ENCODE measurements at places on chromosomes 3 and 15. TPM values are rescaled to one million over a fixed set of nuclear protein-coding genes. Genes with fewer than 3 reads are reported as not detected.
A peak's percentile ranks its signal among the peaks of the same experiment; 100 is the strongest.

GRCh38 chr3:53709860-53710674 is 136.2 kb downstream of the CHDH start:
- H3K4me3 ChIP-seq, result no peak overlapping the region
- DNase-seq, result peak; percentile 95
- no peak overlapping the region for H3K27ac ChIP-seq
- no peaks in the 10 kb centered on the region for H3K36me3 ChIP-seq
- peaks cover under 1% of the 10 kb centered on the region for H3K4me1 ChIP-seq

DNA sequence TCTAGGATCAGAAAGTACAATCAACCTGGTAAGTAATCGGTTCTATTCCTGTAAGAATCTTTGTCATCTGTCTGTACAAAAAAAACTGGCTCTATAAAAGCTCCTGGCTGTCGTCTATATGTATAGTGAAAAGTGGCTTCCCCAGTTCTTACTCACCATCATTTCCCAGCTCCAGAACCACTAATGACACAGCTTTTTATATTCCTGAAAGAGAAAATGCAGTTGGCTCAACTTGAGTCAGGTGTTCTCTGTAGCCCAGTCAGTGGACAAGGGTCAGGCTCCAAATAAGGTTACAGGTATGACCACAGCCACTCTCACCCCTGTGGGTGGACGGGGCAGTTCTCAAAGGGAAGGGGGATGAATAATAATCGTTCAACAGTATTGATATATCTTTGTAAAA is 85.1 kb downstream of the AP4E1 start:
- no peaks in the 10 kb centered on the region for H3K4me1 ChIP-seq
- H3K36me3 ChIP-seq, result peaks cover 20% of the 10 kb centered on the region
- DNase-seq, result no peak
- no peak overlapping the region for H3K27ac ChIP-seq
- H3K4me3 ChIP-seq, result no peak overlapping the region

GRCh38 chr3:49498239-49498638 is 28.2 kb downstream of the DAG1 start:
- H3K27me3 ChIP-seq, result no peaks in the 10 kb centered on the region
- no peak for DNase-seq
- no peak overlapping the region for H3K4me3 ChIP-seq
- H3K27ac ChIP-seq, result no peak overlapping the region
- peaks cover 24% of the 10 kb centered on the region for H3K36me3 ChIP-seq

GRCh38 chr3:48459773-48460516 is 13.4 kb downstream of the ATRIP start:
- H3K27ac ChIP-seq, result no peak overlapping the region
- H3K27me3 ChIP-seq, result no peaks in the 10 kb centered on the region
- no peak overlapping the region for H3K4me3 ChIP-seq
- H3K36me3 ChIP-seq, result peaks cover 47% of the 10 kb centered on the region
- H3K4me1 ChIP-seq, result no peaks in the 10 kb centered on the region

The ZDHHC23 gene
- total RNA-seq, result 16.2 TPM

The SLC35G2 gene
- total RNA-seq, result 0.77 TPM

- DNase-seq, result no peak
- H3K4me1 ChIP-seq, result peaks cover 4% of the 10 kb centered on the region
Measured at GRCh38 chr15:81781395-81781794, 264.4 kb downstream of the MEX3B start.

The CNTN3 gene
- 0.97 TPM for total RNA-seq

The CELF6 gene
- total RNA-seq, result 0.36 TPM

GRCh38 chr3:195226900-195227447 is 44.0 kb downstream of the XXYLT1 start:
- H3K36me3 ChIP-seq, result peaks cover 19% of the 10 kb centered on the region
- H3K4me3 ChIP-seq, result no peak overlapping the region
- H3K4me1 ChIP-seq, result no peaks in the 10 kb centered on the region
- no peak overlapping the region for H3K27ac ChIP-seq
- no peaks in the 10 kb centered on the region for H3K27me3 ChIP-seq
- DNase-seq, result peak; percentile 75

GRCh38 chr3:155889212-155889611 is 18.8 kb downstream of the GMPS start:
- DNase-seq, result no peak
- H3K36me3 ChIP-seq, result peaks cover 14% of the 10 kb centered on the region
- no peaks in the 10 kb centered on the region for H3K4me1 ChIP-seq
- H3K4me3 ChIP-seq, result no peak overlapping the region
- H3K27ac ChIP-seq, result no peak overlapping the region

- H3K4me1 ChIP-seq, result no peaks in the 10 kb centered on the region
- H3K4me3 ChIP-seq, result no peak overlapping the region
- no peak for DNase-seq
- no peaks in the 10 kb centered on the region for H3K27me3 ChIP-seq
- H3K27ac ChIP-seq, result no peak overlapping the region
- no peaks in the 10 kb centered on the region for H3K36me3 ChIP-seq
Measured at GRCh38 chr3:15458212-15458780, 30.9 kb downstream of the EAF1 start.

DNA sequence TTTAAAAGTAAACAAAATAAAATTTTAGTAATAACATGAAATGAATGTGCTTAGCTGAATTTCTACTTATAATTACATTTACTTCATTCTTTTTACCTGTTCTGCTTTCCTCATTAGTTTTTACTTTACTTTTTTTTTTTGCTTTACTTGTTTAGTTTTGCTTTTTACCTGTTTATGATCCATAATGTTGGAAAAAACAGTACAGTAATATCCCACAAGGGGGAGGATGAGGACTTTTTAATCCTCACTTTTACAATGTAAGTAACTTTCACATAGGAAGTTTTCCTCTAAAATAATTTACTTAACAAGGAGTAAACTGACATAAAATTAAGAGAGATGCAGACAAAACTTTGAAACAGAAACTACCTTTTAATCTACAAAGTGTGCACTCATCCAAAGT is 268.7 kb downstream of the TBC1D5 start:
- no peak overlapping the region for H3K4me3 ChIP-seq
- H3K27me3 ChIP-seq, result no peaks in the 10 kb centered on the region
- no peaks in the 10 kb centered on the region for H3K36me3 ChIP-seq

DNA sequence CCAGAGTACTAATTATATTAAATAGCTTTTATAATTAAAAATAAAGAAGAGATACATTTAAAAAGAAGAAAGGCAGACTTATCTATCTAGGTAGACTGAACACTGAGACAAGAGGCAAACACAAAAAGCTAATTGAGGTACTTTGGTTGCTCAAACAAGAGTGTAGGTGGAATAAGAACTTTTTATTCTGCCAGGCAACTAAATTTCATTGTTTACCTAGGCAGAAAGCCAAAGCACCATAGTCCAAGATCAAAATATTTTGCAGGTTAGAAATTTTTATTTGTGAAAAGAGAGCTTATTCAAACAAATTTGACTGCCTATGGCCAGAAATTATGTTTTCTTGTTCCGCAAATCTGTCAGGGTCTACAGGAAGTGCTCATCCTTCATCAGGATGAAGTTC is 499.6 kb upstream of the GBE1 start:
- no peaks in the 10 kb centered on the region for H3K27me3 ChIP-seq
- no peak overlapping the region for H3K4me3 ChIP-seq
- H3K4me1 ChIP-seq, result no peaks in the 10 kb centered on the region
- H3K27ac ChIP-seq, result no peak overlapping the region
- H3K36me3 ChIP-seq, result no peaks in the 10 kb centered on the region
- no peak for DNase-seq

The CCRL2 gene
- total RNA-seq, result not detected

DNA sequence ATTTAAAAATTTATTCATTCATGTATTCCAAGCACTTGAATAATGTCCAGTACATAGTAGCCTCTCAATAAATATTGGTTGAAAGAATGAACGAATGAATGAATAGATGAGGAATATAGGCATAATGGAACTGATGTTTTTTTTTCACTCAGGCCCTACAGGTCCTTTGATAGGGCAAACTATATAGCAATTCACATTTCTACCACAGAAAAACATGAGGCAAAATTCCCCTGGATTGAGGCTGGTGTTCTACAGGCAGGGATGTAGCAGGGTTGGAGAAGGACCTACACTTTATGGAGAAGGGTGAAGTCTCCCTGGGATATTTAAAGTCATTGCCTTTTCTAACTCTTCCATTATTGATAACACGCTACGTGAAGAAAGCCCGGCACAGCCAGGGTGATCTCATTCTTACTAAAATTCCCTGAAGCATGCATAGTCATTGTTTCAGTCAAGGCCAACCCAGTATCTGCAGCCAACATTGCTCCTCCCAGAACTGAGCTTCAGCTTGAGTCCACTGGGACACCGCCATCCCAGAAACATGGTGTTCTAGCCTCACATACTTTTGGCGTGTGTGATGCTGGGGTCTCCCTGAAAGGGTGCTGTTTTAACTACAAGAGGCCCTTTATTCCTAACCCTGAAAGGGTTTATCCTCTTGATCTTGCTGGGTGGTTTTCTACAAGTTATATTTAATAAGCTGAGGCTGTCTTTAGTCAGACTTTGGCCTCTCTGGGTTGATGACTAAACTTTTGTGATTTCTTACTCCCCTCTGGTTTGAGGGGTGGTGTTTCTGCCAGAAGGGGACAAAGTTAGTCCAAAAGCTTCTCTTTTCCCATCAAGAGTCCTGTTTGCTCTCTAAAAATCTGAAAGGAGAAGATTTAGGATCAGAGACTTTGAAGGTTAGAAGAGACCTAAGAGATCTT is 25.9 kb upstream of the FBN1 start:
- H3K27ac ChIP-seq, result no peak overlapping the region
- H3K36me3 ChIP-seq, result no peaks in the 10 kb centered on the region
- DNase-seq, result no peak
- no peaks in the 10 kb centered on the region for H3K27me3 ChIP-seq
- no peak overlapping the region for H3K4me3 ChIP-seq

DNA sequence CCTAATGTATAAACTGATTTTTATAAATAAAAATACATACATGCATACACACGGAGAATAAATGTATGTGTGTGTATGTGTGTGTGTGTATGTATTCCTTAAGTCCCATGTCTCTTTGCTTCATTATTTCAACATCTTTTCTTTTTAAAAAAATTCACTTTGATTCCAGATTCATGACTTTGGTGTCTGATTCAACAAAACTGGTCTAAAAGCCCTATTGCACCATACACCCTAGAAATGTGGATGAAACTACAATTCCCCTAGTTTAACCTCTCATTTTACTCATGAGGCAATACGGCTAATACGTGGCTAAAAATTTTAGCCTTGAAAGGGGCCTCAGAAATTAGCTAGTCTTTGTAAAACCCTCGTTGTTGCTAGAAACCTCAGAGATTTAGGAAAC is 228.1 kb downstream of the ADAMTS9 start:
- H3K4me1 ChIP-seq, result peaks cover 4% of the 10 kb centered on the region
- no peak overlapping the region for H3K4me3 ChIP-seq
- no peaks in the 10 kb centered on the region for H3K27me3 ChIP-seq

- H3K4me3 ChIP-seq, result peak overlapping the region; percentile 61
- H3K27me3 ChIP-seq, result peaks cover 30% of the 10 kb centered on the region
Measured at GRCh38 chr15:25481208-25481859, 42.5 kb upstream of the UBE3A start.

The PTPRG gene
- total RNA-seq, result 108 TPM

The TICRR gene
- total RNA-seq, result 21.3 TPM

DNA sequence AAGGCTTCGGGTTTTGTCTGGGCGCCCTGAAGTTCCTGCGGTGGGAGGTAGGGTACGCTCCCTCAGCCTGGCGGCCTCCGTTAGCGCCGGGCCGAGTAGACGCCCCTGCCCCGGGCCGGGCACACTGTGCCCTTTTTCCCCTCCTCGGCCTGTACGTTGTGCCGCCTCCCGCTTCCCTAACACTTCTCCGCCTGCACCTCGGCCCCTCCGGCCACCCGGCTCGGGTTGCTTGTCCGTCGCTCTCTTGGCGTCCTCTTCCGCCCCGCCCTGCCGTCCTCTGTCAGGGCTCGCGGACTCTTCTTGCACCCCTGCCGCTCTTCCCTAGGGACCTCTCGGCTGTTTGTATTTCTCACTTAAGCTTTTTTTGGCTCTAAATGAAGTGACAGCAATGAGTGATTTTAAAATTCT is 384 bp downstream of the KNL1 start:
- H3K27me3 ChIP-seq, result no peaks in the 10 kb centered on the region
- peaks cover 2% of the 10 kb centered on the region for H3K4me1 ChIP-seq
- peak overlapping the region; percentile 96 for H3K27ac ChIP-seq
- DNase-seq, result no peak
- H3K36me3 ChIP-seq, result no peaks in the 10 kb centered on the region

The CAPN3 gene
- total RNA-seq, result 0.63 TPM

The LRIG1 gene
- total RNA-seq, result 42.3 TPM

DNA sequence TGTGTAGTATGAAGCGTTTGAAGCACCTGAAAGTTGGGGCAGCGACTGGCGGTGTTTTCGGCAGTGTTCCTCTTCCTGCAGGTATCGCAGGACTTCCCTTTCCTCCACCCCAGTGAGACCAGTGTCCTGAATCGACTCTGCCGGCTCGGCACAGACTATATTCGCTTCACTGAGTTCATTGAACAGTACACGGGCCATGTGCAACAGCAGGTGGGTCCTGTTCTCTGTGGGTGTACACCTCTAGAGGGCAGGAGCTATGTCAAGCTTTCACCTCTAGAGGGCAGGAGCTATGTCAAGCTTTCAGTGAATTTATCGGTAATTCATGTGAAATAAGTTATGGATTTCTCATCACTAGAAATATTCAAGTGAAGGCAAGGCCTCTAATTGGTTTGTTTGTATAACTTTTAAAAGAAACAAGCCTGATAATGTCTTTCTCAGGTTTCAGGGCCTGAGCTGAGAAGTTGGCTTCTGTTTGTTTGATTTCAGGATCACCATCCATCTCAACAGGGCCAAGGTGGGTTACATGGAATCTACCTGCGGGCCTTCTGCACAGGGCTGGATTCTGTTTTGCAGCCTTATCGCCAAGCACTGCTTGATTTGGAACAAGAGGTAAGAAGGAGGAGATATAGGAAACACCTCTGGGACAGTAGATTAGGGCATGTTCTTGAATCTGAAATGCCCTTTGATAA is 5.3 kb downstream of the TUBGCP4 start:
- peaks cover 46% of the 10 kb centered on the region for H3K36me3 ChIP-seq
- no peak overlapping the region for H3K4me3 ChIP-seq
- no peaks in the 10 kb centered on the region for H3K4me1 ChIP-seq
- peak; percentile 65 for DNase-seq
- no peaks in the 10 kb centered on the region for H3K27me3 ChIP-seq

DNA sequence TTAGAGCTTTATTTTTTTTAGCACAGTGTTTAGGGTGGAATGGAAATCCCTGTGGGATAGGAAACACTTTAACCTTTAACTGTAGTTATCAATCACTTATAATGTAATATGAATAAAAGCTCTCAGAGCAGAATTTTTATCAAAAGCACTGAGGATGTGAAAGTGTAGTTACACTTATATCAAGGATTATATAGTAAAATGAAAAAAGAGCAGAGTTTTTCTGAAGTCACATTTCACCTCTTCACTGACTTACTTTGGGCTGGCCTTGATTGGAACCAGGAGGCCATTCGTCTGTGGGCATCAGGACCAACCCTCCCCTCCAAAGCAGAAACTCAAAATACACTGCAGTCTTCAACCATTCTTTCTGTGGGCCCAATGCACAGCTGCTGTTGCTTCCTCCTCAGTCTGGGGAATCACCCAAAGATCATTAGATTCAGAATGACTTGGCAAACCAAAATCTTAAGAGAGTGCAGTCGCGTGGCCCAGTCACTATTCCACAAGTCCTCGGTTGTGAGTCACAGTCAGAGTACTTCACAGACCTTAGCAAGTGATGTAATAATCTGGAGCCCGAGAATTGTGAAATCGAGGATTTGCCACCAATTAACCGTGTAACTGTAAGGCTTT is 132.6 kb upstream of the COL8A1 start:
- peaks cover 4% of the 10 kb centered on the region for H3K4me1 ChIP-seq
- no peak overlapping the region for H3K27ac ChIP-seq
- no peak overlapping the region for H3K4me3 ChIP-seq
- no peak for DNase-seq
- H3K36me3 ChIP-seq, result no peaks in the 10 kb centered on the region

The RTP3 gene
- total RNA-seq, result not detected
